ENCODE measurements at places on chromosomes 11 and 22.
A peak's percentile ranks its signal among the peaks of the same experiment; 100 is the strongest.

- DNase-seq, result no peak
Measured at GRCh38 chr11:30206249-30206996, 24.4 kb upstream of the FSHB start.

GRCh38 chr22:39777716-39778454, 115.7 kb downstream of the ENTHD1 start:
- no peak for DNase-seq

- DNase-seq, result no peak
Measured at GRCh38 chr22:20112623-20113511, 3.0 kb upstream of the RANBP1 start.

GRCh38 chr11:124839128-124839971, 25.9 kb upstream of the ROBO3 start:
- DNase-seq, result peak; percentile 58

DNA sequence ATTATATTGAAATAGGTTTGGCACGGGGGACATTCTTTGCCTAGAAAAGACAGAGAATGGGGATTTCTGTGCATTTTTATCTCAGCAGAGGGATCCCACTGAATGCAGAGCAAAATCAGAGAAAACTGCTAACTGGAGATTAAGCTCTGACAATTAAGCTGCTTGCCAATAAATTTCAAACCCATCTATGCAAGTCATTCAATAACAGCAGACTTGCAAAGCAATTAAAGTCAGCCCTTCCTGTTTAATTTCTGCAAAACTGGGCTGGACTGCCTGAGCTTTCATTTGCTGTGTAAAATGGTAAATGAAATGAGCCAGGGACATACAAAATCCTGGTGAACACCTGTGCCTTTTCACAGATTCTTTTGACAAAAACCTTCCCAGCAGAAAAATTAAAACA, 1273.9 kb upstream of the CNTN5 start:
- DNase-seq, result peak; percentile 66

GRCh38 chr22:40407021-40407761, 36.8 kb downstream of the SGSM3 start:
- DNase-seq, result no peak

DNA sequence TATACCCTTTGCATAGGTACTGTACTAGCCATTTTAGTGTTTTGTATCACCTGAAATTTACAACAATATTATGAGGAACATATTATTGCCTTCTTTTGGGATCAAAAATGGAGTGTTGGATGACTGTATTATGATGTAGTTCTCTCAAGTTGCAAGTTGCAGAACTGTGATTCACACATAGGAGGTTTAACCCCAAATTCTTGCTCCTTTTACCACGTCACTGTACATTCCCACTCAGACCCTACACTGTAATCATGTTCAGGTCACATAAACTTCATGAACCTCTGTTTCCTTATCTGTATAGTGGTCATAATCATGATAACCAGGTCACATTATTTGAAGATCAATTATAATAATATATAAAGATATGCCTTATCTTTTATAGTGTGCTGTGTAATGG, 925.1 kb upstream of the TENM4 start:
- no peak for DNase-seq

- no peak for DNase-seq
Measured at GRCh38 chr11:26194881-26195280, 137.0 kb upstream of the ANO3 start.

DNA sequence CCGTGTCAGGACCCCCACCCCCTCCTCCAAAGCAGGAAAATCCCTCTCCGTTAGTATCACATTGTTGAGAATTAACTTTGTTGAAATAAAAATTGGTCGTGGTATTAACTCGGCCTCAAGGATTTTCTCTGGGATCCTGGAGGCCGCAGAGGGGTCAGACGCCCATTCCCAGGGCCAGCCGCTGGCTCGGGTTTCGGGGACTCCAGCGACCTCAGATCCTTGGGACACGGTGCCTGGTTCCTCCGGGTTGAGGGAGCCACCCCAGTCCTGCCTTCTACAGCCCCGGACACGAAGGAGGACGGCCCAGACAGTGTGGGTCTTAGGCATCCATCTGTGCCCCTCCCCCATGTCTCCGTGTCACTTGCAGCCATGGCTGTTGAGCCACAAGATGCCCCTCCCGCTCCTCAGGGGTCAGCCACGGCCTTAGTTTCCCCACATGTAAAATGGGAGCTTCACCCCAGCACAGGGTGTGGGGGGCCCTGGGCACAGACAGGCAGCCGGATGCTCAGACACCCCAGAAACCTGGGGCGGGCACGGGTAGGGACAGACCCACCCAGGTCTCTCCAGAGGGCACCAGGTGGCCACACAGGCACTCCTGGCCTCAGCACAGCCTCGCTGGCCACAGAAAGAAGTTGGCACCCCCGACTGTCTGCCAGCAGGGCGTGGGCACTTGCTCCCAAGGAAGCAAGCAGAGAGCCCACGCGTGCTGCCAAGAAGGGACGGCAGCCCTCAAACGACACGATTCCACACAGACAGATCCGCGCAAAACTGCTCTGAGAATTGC, 15.5 kb downstream of the GP1BB start:
- DNase-seq, result no peak

GRCh38 chr11:15819679-15820286, 536.6 kb downstream of the SOX6 start:
- DNase-seq, result no peak

- no peak for DNase-seq
Measured at GRCh38 chr11:71333473-71333872, 81.1 kb upstream of the SHANK2 start.

- DNase-seq, result no peak
Measured at GRCh38 chr11:1949302-1949701, 2.2 kb downstream of the MRPL23 start.

DNA sequence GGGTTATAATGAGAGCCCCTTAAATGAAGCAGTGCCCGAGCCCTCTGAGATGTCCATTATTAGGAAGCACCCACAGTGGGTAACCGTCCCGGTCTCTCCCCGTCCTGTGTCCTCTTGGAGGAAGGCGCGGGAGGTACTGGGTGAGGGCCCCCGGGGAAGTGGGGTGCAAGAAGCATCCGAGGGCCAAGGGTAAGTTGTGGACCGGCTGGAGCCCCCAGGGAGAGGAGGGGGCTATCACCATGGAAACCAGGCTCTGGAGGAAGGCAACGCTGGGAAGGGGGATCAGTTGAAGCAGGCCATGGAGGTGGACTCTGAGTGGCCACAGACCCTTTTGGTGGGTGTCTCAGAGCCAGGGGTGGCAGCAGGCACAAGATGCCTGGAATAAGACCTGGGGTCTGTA, 173.6 kb downstream of the ST3GAL4 start:
- DNase-seq, result no peak

DNA sequence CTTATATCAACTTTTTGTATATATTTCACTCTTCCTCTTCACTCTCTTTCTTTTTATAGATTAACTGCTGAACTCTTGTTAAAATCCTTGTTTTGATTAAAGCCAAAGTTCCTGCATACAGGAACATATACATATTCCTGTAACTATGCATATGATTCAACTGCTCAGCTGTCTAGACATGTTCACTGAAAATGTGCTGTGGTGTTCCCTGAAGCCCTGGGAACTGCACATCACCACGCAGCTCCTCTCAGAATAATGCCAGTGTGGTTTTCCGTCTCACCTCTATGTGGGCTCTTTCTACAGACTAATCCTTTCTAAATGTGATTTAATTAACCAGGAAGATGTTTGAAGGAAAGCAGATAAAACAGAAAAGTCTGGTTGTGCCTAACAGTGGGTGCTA, 25.6 kb upstream of the MMP12 start:
- no peak for DNase-seq

GRCh38 chr22:46367707-46368191, 32.2 kb downstream of the TRMU start:
- DNase-seq, result peak; percentile 87

DNA sequence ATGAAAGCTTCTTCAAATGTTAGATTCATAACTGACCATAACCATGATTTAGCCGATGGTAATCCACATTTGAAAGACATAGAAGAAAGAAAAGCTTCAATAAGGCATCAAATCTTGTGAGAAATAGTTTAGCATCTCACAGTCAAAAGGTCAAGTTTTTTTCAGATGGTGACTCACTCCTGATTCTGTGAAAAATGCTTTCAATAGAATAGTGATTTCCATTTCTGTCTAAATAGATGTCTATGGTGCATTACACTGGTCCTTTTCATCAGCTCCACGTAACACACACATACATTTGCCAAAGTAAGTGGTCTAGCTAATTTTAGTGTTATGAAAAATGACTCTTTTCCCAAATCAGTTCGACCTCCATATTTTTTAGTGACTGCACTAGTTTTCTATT, 139.2 kb downstream of the LRRC4C start:
- no peak for DNase-seq

- DNase-seq, result no peak
Measured at GRCh38 chr22:31818481-31819392, 64.9 kb downstream of the DEPDC5 start.

- no peak for DNase-seq
Measured at GRCh38 chr11:125799808-125800207, 11.9 kb downstream of the PATE3 start.

GRCh38 chr22:29211066-29211465, 5.4 kb downstream of the EMID1 start:
- no peak for DNase-seq

GRCh38 chr22:29481265-29482000, 1.4 kb downstream of the NEFH start:
- no peak for DNase-seq

DNA sequence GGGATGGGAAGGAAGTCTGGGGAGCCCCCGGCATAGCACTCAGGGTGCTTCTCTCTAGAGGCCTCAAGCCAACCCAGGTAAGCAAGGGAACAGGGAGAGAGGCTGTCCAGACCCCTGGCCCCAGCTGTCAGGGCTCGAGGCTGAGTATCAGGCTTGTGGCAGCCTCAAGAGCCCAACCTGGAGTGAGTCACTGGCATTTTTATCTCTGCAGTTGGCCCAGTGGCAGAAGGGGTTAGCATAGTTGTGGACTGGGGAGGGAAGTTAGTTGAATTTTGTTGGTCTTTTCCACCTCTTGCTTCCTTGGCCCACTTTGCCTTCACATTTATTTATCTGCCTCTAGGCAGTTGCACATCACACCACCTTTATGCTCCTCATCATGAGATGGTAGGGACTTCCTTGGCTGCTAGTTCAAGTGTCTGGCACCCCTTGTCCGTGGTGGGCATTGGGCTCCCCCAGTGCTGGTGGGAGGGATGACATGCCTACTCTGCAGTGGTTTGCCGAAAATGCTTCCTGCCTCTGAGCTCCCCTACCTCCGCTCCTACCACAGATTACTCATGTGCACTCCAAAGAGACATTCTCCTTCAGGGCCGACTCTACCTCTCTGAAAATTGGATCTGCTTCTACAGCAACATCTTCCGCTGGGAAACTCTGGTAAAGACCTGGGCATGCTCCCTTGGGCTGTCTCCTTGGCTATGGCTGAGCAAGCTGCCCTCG, 60.1 kb downstream of the SCN3B start:
- no peak for DNase-seq

DNA sequence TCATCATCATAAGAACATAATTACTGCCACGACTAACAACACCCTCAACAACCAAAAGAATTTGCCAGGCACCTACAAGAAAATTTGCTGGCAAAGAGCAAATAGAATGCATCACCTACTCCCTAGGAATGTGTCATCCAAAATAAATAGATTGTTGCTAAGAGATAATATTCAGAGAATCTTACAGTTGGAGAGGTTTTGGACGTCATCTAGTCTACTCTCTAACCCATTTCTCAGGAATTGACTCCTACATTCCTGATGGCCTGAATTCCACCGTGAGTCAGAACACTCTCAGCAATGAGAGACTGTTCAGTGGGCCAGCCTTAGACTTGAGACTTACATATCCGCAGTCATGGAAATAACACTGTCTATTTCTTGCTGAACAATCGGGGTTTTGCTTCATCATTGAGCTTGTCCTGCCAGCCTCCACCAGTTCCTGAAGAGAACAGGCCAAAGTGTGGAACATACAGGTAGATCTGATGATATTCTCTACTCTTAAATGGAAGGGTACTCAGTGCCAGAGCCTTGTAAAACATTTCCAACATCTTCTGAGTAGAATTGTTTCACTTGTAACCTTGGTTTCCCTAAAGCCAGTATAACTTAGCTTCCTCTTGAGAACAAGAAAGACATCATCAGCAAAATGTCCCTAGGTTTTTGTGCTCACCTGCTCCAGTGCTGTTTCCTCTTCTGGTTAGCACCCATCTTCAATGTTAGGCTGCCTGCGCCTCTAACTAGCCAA, 8.3 kb downstream of the KIRREL3 start:
- DNase-seq, result no peak

DNA sequence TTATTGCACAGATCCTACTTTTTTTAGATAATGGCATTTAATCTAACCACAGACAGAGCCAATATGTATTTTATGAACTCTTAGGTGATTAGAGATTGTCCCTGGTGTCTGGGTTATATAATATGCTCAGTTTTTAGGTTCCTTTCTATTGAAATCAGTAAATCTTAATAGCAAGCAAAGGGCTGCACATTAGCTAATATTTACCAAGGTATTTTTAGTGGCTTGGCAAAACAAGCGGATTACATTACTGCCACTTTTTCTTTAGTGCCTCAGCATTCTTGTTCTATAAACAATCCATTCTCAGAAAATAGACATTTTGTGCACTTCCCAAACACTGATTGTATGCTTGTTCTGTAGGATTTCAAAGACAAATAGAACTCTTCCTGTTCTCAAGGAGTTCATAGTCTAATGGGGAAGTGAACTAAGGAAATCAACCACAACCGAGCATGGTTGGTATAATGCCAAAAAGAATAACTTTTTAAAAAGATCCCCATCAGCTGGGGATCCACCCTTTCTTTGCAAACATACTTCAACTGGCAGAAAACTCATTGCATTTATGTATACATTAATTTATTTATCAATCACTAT, 23.8 kb downstream of the KCNJ1 start:
- no peak for DNase-seq

- no peak for DNase-seq
Measured at GRCh38 chr11:100681064-100681502, 6.0 kb upstream of the ARHGAP42 start.

DNA sequence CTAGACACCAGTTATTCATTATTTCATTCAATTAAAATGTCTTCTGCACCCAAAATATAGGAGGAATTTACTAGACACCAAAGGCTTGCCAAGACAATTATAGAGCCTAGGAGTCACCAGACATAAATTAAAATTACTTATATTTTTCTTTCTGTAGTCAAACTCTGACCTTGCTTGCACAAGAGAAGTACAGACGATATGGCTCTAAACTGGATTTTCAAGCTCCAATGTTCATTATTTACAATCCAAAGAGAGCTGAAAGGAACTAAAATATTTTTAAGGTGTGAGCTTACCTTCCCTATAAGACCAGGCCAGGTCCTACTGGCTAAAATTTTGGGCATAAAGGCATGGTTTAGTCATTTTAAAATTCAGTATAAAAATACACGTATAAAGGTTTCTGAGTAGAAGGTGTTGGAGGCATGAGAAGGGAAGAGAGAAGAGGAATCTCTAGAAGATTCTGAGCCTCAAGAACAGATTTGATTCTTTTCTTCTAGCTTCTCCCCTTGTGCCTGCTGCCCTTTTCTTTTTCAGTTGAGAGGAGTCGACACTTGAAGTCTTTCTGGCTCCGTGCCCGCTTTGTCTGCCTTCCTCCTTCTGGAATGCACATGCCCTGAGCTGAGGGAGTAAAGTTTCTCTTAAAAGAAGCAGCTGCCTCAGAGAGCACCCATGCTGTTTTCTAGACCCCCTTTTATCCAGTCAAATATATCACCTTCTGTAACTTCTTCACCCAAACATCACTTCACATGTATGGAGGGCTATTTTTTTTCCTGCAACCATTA, 13.5 kb downstream of the C11orf97 start:
- DNase-seq, result no peak

Data from SK-N-SH (cell line).